T-cell (primary cell): ENCODE measurements at places on chromosomes 4 and X.

DNA sequence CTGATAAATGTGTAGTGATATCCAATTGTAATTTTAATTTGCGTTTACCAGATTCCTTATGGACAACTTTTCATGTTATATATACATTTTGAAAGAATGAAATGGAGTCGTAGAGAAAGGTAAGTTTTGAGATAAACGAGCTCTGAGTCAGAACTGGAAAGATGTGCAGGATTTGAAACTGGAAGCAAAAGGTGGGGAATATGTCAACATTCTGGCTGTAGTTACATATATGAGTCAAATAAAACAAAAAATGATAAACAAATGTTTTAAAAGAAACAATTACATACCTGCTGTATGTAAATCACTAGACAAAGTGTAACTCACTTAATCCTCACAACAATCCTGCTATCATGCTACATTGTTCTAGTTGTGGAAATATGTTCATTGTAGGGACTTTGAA is 84.0 kb downstream of the LPAR4 start:
- DNase-seq, result no peak

- DNase-seq, result peak; percentile 93
Observed at GRCh38 chr4:42656944-42657792, at the start of gene ATP8A1. Gene ATP8A1, minus strand, starts transcription at chr4:42657105. Its CDS starts 232 bp downstream, at chr4:42656873.

DNA sequence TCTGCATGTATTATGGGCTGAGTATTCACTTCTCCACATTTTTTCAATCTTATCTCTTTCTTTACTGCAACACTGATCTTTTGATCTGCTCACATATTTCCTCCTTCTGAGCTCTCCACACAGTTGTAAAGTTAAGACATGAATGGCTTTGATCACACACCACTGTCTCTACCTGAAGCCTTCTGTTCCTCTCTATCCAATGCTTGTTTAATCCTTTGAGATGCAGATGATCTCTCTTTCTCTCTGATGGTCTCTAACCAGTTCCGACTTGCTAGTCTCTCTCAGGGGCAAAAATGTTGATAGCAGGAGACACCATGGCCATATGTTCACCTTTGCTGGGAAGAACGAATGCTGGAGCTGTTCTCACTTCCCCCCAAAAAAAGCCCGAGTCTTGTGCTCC is 162.4 kb downstream of the UNC5C start:
- no peak for DNase-seq

DNA sequence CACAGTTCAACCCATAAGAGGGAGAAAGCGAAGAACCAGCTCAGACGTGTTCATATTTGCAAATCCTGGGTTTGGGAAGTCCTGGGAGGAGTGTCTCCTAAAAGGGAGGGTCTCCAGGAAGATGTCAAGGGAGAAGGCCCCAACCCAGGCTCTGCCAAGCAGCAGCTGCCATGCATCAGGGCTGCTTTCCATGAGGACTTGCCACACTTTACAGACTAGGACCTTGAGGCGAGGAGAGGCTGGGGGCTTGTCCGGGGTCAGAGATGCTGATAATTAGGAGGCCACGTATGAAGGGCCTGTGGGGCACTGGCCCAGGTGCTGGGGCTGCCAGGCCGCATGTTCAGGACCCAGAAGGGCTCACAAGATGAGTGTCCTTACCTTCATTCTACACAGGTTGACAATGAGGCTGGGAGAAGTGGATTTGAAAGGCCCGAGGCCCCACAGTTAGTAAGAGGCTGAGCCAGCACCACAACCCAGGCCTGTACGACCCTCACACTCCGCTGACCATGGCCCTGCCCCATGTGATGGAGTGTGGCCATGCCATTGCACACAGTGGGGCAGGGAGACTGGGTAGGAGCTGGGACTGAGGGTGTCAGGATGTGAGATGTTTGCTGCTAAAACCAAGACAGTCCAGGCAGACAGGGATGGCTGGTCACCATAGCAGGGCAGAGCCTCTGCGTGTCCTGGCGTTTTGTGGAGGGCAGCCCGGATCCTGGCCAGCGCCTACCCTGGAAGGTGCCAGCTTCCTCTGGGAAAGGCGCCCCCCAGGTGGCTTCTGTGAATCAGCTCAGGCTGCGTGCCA is 94.8 kb downstream of the PSAPL1 start:
- DNase-seq, result no peak

- no peak for DNase-seq
Observed at GRCh38 chrX:154458954-154459778, 1.1 kb downstream of the PLXNA3 start.

DNA sequence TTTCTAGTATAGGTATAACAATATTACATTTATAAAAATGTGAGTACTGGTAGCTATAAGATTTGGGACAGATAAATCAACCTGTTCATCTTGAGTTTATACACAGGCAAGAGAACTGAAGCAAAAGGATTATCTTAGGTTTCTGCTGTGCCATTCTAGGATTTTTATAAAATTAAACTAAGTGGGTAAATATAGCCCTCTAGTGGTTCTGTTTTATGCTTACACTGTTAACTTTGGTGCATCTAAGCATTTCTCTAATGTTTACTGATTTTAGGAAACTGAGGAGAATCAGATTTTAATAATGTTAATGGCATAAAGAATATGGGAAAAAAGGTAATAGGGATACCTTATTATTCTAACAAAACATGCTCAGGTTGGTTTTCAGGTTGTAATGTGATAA is 1.1 kb upstream of the RRH start:
- no peak for DNase-seq

GRCh38 chrX:44946771-44947170 is 73.8 kb downstream of the KDM6A start:
- DNase-seq, result no peak

DNA sequence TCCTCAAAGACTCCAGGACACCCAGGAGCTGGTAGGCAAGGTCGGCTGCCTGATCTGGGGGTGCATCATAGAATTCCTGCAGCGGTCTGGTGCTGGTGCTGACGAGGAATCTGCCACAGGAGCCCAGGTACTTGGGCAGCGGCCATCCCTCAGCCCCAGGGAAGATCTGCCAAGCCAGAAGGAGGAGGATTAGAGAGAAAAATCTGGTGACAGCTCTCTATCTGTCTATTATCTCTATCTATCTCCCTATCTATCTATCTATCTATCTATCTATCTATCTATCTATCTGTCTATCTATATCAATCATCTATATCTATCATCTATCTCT is 46.7 kb downstream of the DIPK2B start:
- DNase-seq, result no peak

DNA sequence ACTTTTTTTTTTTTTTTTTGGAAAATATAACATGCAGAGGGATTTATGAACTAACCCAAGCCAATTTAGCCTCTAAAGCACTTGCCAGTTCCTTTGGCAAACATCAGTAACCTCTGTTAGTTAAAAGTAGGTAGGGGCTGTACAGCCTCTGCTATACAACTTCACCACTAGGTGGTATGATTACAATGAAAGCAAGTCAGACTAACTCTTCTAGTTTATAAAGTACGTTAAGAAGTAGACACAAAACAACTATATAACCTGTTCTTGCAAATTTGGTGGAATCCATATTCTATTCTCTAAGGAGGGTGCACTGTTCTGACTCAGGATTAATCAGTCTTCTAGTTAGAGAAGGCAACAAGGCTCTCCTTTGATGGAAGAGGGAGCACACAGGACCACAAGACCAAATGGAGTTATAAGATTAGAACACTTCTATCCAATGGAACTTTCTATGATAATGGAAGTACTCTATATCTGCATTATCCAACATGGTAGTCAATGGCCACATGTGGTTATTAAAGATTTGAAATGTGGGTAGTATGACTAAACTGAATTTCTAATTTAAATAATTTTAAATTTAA is 12.8 kb downstream of the AIMP1 start:
- no peak for DNase-seq

DNA sequence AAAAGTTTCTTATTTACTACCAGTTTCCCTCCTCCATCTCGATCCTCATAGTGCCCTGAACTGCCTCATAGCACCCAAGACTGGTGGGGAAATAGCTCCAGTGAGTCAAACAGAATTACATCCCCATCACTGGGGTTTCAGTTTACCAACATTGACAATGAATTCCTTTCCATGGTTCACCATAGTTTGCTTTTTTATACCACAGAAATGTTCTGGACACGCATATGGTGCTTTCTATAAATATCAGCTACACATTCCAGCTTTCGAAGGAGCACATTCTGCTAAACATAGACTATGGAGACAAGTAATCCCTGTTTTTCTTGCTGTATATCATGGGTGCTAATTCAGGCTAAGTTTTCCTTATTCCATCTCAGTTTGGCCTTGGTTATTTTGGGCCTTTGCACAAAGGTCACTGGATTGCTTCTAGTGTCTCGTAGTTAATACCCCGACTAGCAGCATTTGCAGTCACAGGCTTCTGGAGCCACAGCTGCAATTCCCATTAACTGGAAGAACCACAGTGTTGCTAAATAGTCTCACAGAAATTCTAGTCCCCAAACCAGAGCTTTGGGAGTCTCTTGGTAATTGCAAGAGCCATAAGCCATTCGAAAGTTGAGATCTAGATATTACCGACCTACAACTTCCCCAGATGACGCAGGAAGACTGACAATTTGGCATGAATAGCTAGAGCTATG is 53.4 kb upstream of the TRPC3 start:
- DNase-seq, result no peak

DNA sequence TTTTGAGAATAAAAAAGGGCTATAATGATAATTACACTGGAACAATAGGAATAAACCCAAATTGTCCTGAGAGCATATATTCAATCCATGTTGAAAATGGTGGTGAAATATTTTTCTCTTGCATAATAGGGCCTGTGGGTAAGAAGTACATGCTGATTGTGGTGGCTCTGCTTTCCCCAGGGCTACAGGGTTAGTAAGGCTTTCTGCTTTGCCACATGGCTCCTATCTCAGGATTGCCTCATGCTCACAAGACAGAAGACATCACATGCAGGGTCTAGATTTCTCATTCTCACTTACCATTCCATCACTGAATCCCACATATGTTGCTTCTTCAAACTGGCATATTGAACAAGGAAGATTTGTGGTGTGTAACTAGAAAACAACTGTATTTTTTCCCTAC is 12.4 kb upstream of the VEGFC start:
- no peak for DNase-seq

GRCh38 chr4:177680308-177680707 is 238.1 kb upstream of the AGA start:
- DNase-seq, result no peak

- DNase-seq, result no peak
Observed at GRCh38 chrX:118198577-118198976, 82.0 kb upstream of the KLHL13 start.

DNA sequence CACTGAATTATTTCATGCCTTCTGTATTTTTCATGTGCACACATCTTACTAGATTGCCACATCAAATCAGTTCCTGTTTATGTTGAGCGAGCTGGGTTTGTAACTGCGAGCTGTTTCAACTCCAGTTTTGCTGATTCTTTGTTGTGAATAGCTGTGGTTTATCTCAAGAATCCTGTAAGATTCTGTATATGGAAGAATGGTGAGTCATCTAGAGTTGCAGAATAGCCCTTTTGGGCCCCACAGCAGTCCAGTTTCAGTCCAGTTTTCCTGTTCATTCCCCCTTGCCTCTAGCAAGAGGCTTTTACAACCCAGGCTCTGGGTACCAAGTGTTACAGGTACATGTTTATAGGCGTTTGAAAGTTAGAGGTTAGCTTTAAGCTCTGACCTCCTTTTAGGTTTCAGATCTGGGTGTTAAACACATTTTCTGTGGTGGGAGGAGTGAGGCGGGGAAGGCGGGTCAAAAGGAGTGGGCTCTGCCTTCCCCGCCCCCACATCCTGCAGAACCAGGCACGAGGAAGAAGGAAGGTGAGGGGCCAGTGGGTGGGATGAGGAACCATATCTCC is 32.7 kb downstream of the TBC1D14 start:
- peak; percentile 51 for DNase-seq

DNA sequence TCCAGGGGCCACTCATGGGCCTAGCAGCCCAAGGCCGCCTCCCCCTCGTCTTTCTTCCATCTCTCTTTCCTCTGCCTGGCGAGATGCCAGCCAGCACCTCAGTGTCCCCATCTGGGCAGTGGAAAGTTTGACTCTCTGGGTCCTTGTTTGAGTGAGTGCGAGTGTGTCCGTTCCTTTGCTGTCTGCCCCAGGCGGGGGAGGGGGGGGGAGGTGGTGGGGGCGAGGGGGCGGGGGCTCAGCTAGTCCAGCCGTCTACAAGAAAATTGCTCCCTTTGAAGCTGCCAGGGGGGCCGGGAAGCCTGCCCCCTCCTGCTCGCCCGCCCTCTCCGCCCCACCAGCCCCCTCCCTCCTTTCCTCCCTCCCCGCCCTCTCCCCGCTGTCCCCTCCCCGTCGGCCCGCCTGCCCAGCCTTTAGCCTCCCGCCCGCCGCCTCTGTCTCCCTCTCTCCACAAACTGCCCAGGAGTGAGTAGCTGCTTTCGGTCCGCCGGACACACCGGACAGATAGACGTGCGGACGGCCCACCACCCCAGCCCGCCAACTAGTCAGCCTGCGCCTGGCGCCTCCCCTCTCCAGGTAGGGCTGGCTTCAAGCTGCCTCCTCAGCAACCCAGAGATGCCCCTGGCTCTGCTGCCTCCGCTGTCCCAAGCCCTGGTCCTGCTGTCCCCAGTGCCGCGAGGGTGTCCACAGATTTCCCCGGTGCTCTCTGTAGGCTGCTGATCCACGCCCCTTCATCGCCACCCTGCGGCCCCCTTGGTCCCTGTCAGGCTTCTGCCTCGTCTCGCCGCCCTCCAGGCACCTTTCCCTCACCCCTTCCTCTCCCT is at the start of gene BGN:
BGN (plus strand) TSS at position 440 of the 821 bp plus-strand sequence. CDS start 9,652 bp downstream, outside the sequence.
- no peak for DNase-seq

- no peak for DNase-seq
Observed at GRCh38 chr4:26701786-26702227, 117.9 kb downstream of the TBC1D19 start.

DNA sequence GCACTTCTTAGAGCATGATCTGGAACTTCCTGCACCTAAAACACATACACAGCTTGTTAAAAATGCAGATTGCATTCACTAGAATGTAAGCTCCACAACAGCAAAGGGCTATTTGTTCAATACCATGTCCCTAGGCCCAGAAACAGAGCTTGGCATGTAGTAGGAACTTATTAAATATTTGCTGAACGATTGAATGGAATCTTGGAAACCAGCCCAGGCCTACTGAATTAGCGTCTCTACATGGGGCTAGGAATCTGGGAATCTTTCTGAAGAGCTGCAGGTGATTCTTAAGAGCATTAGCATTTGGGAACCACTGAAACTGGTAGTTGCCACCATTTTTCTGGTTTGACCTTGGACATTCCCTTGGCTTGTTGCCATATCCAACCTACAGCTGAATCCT is 234.1 kb downstream of the STIM2 start:
- no peak for DNase-seq

- DNase-seq, result no peak
Observed at GRCh38 chr4:110487873-110488272, 11.9 kb downstream of the ENPEP start.

DNA sequence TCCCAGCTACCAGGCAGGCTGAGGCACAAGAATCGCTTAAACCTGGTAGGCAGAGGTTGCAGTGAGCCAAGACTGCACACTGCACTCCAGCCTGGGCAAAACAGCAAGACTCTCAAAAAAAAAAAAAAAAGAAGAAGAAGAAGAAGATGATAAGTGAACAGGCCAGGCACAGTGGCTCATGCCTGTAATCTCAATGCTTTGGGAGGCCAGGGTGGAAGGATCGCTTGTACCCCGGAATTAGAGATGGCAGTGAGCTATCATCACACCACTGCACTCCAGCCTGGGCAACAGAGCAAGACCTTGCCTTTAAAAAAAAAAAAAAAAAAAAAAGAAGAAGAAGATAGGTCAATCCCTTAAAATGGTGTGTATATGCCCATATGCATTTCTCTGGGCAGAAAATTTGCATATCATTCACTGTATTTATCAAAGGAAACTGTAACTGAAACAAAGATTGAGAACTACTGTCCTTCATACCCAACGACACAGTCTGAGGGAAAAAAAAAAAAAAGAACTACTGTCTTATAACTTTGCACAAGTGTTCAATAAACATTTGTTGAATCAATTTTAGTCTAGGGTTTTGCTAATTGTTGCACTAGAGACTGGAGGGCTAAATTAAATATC is 2.3 kb downstream of the RFC1 start:
- no peak for DNase-seq
